NCI-H748 treated with DMSO at 0.1 percent for 48 hours (cell line): ENCODE measurements at places on chromosomes 3 and 15.

GRCh38 chr3:183519891-183520290 lies 35.6 kb downstream of the KLHL6 start:
- DNase-seq, result no peak

DNA sequence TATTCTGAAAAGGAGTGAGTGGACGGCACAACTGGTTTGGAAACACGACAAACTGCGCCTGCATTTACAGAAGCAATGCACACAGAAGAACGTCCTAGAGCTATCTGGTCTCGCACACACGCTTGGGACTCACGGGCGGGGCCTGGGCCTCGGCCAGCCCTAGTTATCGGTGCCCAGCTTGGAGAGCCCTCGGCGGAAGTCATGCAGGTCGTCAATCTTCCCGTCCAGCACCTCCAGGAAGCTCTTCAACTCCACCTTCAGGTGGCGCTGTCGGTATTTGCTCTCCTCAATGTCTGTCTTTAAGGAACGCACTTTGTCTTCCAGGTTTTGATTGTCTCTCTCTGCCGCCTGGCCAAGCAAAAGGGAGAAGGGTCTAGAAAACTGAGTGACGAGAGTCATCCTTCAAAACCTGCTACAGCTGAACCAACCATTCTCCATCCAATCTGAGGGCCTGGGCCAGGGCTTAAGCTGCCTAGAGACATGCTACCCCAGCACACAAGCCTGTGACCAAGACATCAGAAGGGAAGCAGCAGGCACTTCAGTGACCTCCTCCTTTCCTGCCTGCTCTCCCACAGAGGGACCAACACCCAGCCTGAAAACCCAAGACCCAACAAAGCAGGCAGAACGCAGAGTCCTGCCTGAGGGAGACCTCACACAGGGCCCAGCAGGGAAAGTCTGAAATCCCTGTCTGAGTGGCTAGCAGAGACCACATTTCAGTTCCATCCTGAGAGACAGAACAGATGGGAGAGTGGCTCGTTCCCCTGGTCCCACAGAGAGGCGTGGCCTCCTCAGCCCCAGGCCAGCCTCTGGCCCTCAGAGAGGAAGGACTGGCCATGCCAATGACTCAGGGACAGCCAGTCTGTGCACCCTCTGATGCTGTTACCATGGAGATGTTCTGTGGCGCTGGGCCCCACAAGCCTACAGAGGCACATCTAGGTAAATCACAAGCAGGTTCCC lies 40.4 kb downstream of the WHAMM start:
- peak; percentile 2 for DNase-seq

DNA sequence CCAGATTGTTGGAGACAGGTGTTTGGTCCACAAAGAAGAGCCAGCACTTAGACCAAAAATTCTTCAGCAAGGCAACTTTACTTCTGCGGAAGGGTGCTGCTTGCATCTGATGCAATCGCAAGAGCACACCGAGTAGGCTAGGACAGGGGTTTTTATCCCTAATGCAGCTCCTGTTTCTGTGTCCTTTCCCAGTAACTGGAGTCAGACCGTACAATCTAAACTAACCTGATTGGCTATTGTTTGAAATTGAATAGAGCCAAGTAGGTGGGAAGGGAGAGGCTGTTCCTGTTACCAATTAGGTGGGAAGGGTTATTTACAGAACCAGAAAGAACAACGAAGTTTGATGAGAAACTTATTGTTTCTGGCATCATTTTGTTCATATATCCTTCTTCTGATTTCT lies 77.6 kb downstream of the CHCHD4 start:
- DNase-seq, result peak; percentile 41

DNA sequence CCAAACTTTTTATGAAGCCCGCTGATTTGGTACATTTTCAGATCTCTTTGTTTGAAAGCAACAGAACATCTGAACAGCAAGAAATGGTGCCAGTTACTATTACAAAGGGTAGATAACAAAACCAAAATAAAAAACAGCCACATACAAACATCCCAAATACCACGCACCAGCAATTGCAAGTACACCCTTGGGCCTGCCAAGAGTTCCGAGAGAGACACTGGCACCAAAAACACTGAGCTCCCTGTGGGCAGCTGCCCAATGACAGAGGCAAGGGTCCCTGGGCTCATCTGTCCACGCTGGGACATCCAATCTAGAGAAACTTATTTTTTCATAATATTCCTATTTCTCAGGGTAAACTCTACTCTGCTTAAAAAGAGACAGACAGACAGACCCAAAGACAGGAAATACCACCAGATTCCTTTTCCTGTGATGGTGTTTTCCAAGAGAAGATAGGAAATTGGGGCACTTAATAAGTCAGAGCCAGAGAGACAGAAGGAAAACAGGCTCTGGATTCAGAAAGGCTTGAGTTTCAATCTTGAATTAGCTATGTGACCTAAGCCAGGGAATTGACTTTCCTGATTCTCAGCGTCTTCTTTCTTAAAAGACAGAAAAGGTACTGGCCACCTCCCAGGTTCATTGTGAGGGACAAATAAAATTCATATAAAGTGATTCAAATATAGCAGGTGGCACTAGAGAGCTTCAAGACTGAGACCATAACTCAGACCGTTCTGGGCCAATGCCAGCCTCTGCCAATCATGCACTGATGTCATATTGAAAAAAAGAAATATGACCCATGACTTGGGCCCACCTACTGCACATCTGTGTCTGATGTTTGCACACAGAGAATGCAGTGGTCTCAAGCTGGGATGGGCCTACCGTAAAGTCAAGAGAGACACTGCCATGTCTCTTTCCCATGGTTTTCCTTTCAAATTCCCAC lies 61.3 kb downstream of the FOXP1 start:
- no peak for DNase-seq

- no peak for DNase-seq
These were observed 67.3 kb downstream of the VGLL4 start for GRCh38 chr3:11576453-11576852.

DNA sequence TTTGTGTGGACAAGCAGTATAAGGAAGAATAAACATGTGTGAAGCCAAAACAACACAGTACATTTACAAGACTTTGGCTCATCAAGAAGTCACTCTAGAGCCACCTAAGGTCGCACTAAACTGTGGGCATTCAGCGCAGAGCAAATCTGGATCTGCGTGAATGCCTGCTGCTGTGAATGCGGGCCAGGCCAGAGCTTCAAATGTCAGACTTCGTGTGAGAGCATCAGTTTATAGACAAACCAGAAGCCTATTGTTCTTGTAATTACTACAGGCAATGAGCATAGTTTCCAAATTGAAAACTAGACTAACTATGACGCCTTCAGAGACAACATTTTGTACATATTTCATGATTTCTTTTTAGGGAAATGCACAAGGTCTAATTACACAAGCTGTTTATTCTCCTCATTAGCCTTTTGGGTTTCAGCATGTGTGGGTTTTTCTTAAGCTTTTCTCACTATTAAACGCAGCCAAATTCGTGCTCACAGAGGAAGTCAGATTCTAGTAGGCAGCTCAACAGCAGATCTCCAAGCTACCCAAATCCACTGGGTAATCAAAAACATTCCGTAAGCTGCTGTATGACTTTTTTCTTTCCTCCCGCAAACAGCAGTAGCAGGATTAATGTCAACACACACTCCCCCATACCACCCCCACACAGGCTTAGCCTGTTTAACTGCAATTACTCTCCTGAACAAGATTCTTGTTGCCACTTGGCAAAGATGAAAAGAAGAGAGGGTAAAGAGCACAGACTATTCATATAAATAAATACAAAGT lies 84.5 kb upstream of the SETMAR start:
- DNase-seq, result no peak

GRCh38 chr3:157398598-157398997 lies 38.1 kb upstream of the PTX3 start:
- DNase-seq, result no peak

- no peak for DNase-seq
These were observed 161.2 kb upstream of the RGMA start for GRCh38 chr15:93250209-93250608.

DNA sequence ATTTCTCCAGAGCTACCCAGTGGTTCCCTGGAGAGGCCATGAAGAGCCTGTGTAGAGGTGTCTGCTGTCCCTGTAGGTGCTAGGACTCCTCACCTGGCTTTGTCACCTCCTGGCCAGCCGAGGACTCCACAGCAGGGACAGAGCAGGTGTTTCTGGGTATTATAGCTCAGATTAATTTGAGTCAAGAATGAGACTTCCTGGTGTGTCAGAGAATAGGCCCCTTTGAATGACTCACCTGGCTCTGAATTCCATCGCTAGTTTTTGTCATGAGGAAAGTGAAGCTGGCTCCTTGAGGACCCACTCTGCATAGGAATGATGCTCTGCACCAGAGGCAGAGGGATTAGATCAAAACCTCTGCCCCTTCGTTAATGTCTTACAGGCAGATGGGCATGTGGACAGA lies 167.5 kb upstream of the TOPAZ1 start:
- no peak for DNase-seq
